ENCODE measurements at places on chromosomes 16 and 17. TPM values are rescaled to one million over a fixed set of nuclear protein-coding genes. Genes with fewer than 3 reads are reported as not detected.
A peak's percentile ranks its signal among the peaks of the same experiment; 100 is the strongest.

DNA sequence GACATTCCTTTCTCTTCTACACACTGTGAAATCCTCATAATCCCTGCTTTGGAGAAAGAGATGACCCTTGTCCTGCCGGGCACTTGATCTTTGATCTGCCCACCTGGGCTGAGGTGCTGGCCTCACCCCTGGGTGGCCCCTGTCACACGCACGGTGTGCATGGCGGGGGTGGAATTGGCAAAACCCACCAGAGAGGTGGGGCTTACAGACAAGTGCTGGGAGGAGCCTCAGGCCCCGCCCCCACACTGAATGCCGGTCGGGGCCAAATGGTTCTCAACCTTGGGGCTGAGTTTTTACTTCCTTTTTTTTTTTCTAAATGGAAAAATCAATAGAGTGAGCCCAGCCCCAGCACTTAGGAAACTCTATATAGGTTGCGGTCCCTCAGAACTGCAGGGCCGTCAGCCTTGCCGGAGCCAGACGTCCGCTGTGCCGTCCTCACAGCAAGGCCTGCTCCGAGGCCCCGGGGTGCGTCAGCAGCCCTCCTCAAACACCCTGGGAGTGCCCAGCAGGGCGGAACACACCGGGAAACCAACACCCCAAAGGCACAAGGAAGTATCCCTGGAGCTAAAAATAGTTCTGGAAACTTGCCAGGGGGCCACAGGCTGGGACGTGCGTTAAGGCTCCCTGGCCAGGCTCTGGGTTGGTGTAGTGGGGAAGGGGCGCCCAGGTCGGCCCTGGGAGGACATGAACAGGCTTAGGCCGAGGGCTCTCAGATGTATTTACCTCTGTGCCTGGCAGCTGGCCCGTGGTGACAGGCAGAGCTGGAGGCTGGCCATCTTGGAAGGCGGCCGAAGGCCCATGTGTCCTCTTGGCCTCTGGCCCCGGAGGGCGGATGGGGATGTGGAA, 11.0 kb downstream of the GPRC5C start:
- DNase-seq: no peak

GRCh38 chr17:65294181-65294719, 157.1 kb downstream of the RGS9 start:
- no peak for DNase-seq

DNA sequence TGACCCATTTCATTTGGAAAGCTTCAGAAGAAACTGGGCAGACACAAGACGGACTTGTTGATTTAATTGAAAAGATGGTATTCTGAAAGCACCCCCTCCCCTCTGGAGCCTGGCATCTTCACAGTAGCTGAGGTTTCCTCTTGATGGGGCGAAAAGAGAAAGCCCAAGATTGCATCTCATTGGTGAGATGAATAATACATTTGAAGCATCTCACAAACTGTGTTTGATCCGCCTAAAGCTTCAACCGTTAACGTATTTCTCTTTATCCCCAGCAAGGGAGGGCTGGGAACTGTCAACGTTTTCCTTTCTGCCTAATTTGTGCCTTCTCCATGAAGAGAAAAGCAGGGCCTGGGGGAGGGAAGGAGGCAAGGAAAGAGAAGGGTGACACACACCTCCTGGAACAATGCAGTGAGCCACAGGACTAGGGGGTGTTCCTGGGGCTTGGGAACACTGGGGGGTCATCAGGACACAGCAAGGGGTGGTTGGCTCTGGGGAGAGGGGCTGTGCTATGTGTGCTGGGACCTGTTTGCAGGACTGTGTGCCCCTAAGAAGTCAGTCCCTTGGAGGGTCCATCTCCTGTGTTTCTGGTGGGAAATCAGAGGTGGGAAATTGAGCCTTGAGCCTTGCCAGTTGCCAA, 18.5 kb upstream of the PIPOX start:
- DNase-seq: no peak

DNA sequence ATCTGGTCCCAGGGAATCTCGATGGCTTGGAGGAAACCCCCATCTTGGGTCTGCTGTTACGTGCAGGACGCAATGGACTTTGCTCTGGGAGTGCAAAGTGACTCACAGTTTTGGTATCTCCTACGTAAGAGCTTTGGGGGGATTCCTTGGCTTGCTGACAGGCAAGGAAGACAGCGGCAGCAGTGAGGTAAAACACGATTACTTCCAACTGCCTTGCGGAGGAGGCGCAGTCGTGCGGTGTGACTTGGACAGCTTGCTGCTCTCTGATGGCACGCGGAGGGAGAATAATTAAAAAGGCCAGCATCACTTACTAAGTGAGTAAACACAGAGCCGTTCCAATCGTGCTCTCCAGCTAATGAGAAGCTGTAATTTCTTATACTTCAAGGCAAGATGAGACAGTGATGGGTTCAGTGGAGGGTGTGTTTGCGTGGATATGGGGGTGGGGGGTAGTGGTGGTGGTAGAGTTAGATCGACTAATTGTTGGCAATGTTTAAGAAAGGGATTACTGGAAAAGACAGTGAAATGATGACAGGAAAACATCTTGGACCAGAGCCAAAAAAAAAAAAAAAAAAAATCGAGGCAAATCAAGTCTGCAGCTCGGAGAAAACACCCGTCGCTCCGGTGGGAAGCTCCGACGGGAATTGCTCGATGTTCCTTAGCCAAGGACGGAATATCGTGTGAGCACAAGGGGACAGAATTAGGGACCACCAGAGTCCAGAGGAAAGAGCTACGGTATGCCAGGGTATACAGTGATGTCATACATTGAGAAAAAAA, 184.8 kb upstream of the ZFHX3 start:
- no peak for DNase-seq

GRCh38 chr16:70254965-70255286, 3.2 kb upstream of the EXOSC6 start:
- no peak for DNase-seq

GRCh38 chr17:8502126-8502525, 66.4 kb downstream of the NDEL1 start:
- no peak for DNase-seq

GRCh38 chr17:48352630-48353029, 77.4 kb downstream of the SKAP1 start:
- DNase-seq: no peak

- DNase-seq: no peak
Observed at GRCh38 chr16:54066451-54067105, 220.0 kb downstream of the IRX3 start.

DNA sequence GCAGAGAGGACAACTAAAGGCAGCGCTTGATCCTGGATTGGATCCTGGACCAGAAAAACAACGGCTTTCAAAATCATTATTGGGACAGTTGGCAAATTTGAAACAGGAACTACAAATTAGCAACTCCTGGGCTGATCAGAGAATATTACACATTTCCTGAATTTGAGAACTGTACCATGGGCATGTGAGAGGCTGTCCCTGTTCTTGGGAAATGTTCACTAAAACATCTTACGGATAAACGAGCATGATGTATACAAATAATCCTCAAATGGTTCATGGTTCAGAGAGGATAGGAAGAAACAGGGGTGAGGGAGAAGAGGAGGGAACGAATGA, 2.3 kb upstream of the ITGAE start:
- no peak for DNase-seq

- no peak for DNase-seq
Observed at GRCh38 chr16:23276821-23277220, 25.3 kb upstream of the SCNN1B start.

DNA sequence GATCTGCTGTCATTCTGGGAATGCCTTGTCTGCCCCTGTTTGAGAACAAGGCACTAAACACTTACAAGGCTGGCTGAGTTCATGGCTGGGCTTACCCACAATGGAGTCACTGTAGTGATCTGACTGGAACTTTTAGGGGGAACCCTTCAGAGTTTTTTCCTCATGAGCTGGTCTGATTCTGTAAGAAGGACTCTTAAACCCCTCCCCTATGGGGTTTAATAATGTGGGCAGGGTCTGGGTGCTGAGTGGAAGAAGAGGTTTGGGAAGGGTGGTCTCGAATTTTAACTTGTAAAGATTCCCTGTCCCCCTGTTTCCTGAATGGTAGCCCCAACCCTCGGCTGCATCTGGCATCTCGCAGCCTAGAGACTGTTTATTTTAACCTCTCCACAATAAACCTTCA, 30.6 kb downstream of the OSBPL7 start:
- DNase-seq: no peak

GRCh38 chr17:4908301-4908700, 5.4 kb upstream of the CHRNE start:
- DNase-seq: no peak

GRCh38 chr17:76141212-76142038, at the start of gene FOXJ1:
Gene FOXJ1 (minus strand): TSS chr17:76141245. CDS start chr17:76140395, 850 bp downstream.
- peak; percentile 31 for DNase-seq

Gene WNT3
- total RNA-seq: 0.47 TPM

Gene TBC1D3B
- 1.3 TPM for total RNA-seq

Gene C1QTNF8
- not detected for total RNA-seq

Gene DNAH17
- 0.05 TPM for total RNA-seq
